Cardiac fibroblast (primary cell): ENCODE measurements at places on chromosomes 16 and 17.

DNA sequence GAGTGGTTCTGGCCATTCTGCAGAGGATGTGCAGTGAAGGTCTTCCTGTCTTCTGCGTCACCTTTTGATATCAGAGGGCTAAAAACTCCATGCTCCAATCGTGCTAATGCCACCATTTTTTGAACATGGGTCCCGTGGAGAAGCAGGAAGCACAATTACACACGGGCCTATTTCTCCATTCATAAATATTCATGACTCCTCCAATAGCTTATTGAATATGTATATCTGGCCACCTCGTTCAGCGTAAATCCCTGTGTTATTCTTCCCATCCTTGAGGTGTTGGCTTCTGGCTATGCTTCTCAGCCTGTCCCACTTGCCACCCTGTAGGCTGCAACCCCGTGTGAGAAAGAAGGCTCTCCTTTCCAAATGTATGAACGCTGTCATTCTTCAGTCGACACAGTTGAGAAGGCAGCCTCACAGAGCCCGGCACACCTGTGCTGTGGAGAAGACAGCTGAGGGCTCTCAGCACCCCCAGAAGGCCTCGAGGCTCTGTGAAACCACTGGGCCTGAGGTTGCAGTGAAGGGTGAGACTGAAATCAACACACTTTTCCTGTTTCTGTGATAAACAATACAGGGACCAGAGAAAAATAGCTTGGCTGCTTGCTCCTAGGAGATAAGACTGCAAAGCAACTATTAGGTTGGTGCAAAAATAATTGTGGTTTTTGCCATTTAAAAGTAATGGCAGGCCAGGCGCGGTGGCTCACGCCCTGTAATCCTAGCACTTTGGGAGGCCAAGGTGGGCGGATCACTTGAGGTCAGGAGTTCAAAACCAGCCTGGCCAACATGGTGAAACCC is 4.9 kb upstream of the ANKRD40CL start:
- no peak for DNase-seq

- no peak for DNase-seq
These were observed 184.1 kb upstream of the SHISA6 start for GRCh38 chr17:11056926-11057325.

- peak; percentile 38 for DNase-seq
These were observed 335.3 kb downstream of the SOX9 start for GRCh38 chr17:72456075-72456474.

DNA sequence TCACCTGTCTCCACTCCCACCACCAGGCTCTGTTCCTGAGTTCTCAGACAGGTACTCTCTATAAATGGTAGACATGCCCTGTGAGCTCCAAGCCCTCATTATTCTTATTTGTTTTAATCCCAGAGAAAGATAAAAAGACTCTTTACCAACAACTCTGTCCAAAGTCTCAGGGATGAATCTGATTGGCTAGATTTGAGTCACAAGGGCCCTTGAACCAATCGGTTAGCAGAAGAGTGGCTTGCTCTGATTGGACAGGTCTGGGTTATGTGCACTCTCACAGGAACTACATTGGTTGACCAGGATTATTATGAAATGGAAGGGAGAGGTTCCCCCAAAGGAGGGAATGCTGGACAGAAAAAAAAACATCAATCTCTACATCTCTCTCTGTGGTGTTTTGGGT is 7.5 kb downstream of the COTL1 start:
- peak; percentile 29 for DNase-seq

DNA sequence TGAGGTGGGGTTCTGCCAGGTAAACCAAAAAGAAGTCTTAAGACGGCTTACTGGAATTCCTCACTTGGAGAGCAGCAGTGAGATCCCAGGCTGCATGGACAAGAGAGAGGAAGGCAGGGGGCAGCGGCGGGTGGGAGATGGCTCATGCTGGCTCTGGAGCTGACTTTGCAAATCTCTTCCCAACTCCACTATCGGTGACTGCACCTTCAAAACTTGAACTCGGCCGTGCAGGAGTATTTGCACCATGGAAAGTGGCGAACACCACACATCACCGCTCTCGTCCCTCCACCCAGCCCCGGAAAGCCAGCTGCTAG is 16.7 kb downstream of the CA5A start:
- DNase-seq: no peak

DNA sequence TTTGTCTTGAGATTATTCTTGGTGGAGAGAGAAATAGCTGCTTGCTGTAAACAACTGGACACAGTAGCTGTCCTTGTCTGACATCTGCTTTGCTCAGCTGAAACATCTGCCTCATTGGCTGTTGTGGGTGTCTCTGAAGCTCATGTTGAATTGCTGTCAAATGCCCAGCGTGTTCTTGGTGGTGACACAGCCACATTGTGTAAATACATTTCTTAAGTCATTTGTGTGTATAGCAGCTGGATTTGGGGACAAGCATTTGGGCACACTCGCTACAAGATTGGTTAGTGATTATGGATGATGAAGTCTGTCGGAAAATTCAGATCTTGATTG is 5.3 kb downstream of the FAM234A start:
- peak; percentile 31 for DNase-seq

DNA sequence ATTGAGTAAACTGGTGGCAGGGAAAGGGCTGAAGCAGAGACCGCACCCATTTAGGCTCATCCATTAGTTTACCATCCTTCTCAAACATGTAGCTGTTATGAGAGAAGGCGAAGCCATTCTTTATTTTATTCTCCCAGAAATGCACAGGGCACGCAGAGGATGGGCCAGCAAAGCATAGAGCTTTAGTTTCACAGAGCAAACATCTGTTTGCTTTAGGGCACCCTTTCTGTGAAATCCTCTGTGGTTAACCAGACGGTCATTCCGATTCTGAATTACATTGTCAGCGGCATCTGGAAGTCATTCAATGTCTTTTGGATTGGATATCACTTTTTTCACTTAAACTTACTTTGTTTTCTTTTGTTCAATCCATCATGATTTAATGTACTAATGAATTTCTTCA is 96.0 kb downstream of the TOX3 start:
- DNase-seq: no peak

- DNase-seq: no peak
These were observed 9.2 kb downstream of the PMP22 start for GRCh38 chr17:15255713-15256454.

- DNase-seq: no peak
These were observed 979 bp downstream of the ABHD15 start for GRCh38 chr17:29565643-29566472.

- no peak for DNase-seq
These were observed 589 bp downstream of the XYLT2 start for GRCh38 chr17:50346313-50347116.

GRCh38 chr17:77426676-77427386 is 286.1 kb downstream of the SEC14L1 start:
- no peak for DNase-seq

DNA sequence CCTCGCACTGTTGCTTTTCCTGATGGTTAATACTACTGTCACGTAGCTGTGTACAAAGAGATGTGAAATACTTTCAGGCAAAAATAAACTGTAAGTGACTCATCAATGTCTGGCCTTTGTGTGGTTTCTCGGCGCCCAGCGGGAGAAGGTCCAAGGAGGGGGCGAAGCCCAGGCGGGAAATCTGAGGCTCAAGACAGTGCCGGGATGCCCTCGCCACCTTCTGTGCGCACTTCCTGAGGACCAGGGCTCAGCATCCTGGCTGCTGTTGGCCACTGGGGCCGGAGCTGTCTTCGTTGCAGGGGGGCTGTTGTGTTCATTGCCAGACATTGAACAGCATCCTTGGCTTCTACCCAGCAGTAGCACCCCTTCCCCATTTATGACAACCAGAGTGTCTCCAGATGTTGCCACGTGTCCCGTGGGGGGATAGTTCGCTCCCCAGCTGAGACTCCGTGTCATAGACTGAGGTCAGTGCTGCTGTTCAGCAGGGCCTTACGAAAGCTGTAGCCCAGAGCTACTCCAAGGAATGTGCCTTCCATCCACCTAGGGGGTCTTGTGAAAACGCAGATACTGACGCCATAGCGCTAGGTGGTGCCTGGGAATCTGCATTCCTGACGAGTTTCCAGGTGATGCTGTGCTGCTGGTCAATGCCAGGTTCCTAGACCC is 67.3 kb upstream of the PLCG2 start:
- peak; percentile 94 for DNase-seq

DNA sequence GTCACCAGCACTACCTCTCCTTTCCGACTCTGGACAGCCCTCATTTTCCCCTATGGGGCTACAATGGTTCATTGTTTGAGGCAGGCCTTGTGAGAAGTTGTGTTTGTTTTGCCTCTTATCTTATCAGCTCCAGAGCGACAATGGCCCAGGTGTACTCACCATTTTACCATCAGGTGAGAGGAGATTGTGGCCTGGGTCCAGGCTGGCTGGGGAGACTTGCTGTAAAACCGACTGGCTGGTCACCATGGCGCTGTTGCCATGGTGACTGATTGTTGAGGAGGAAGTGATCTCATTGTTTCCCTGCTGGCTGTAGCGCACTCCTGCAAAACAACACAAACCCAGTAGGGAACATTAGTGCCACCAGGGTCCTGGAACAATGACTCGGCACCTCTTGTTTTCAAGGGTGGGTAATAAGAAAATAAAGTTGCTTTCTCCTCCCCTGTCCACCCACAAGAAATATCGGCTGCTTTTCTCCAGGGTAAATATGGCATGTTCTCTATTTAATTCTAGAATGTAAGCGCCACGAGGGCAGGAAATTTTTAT is 34.4 kb downstream of the HNF1B start:
- peak; percentile 78 for DNase-seq

DNA sequence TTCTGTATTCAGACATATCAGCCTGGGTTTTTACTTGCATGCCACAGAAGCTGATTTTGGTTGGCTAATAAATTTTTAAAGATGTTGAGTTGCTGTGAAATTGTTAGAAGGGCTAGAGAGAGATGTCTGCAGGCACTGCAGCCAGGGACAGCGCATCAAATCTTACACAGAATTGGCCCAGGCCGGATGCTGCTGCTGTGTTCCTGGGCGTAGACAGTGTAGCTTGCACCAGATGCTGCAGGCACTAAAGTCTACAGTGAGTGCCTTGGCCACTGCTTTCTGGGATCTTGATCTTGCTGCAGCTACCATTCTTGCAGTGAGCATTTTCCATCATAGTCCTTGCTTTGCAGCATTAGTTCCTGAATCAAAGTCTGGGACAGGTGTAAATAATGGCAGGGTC is 169.9 kb downstream of the SPECC1 start:
- no peak for DNase-seq

GRCh38 chr16:35208001-35208935 is 1748.9 kb downstream of the TP53TG3F start:
- no peak for DNase-seq

DNA sequence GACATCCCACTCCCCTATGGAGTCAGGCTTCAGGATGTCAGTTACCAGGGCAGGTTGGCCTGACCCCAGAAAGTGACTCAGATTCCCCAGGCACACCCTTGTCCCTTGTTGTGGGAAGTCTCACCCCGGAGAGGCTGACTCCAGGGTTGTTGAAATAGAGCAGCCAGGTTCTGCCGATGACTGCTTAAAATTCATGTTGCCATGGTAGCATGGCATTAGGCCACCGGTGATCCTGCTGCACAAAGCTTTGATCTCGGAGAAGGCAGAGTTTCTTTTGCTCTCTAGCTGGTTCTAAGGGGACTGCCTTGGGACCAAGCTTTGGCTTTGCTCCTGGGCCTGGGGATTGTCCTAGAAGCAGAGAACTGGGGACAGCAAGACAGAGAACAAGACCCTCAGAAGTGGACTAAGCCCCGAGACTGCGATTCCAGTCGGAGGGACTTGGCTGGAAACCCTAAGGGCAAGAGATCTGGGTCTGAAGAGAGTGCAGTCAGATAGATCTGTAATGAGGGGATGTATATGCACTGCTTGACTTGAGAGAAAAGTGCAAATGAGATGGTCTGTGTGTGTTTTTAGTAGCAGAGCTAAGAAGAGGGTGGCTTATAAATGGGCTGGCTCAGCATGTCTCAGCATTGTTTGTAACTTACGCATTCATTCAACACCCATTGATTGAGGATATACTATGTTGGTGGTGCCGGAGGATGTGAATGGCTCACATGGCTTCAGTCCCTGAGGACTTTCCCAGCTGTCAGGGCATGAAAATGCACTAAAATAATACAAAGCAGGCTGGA is 106.9 kb downstream of the RGS9 start:
- DNase-seq: peak; percentile 41
